Germinal center (tissue), 1 donor: ENCODE measurements at places on chromosomes 16 and 17.

DNA sequence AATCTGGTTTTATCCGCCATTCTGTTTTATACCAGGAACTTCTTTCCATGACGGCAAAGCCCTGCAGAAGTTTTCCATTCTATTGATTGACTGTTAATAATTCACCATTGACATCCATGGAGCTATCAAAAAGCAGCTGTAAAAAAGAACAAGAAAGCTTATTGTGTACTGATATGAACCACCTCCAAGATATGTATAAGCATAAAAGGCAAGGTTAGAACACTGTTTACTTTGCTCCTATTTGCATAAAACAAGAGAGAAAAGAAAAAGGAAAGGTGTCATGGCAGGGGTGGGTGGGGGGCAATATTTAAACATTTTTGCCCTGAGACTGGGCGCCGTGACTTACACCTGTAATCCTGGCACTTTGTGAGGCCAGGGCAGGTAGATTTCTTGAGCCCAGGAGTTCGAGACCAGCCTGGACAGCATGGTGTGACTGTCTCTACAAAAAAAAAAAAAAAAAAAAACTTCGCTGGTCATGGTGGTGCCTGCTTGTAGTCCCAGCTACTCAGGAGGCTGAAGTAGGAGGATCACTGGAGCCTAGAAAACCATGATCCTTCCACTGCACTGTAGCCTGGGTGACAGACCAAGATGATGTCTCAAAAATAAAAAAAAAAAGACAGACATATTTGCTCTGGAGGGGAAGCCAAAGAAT is 52.5 kb downstream of the TMEM114 start:
- no peak for DNase-seq

- DNase-seq, result no peak
Observed at GRCh38 chr17:6000426-6000825, 69.8 kb upstream of the WSCD1 start.

GRCh38 chr16:12627394-12627793 is 176.3 kb downstream of the CPPED1 start:
- DNase-seq, result no peak

DNA sequence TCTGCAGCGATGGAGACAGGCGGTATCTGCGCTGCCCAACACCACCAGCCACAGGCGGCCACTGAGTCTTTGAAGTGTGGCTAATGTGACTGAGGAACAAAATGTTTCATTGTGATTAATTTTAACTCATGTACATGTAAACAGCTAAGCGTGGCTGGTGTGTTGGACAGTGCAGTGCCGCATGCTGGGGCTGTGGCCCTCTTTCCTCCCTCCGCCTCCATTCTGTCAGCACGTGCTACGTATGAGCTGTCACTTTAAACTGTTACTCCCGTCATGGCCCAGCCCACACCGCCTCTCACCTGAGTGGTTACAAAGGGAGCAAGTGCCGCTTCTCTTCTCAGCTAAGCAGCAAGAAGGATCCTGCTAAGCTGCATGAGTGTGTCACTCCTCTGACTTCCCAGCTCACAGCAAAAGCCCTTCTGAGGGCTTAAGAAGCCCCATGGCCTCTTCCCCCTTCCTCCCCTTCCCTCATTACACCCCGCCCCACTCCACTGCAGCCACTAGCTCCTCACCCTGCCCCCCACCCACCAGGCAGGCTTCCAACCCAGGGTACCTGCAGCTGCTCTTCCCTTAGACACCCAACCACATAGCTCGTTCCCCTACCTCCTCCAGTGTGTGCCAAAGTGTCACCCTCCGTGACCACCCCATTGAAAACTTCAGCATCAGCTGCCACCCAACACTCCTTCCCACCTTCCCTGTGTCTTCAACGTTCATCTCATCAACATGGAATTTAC is 15.0 kb downstream of the HASPIN start:
- DNase-seq, result peak; percentile 58

- DNase-seq, result peak; percentile 49
Observed at GRCh38 chr16:23807028-23807427, 28.8 kb upstream of the PRKCB start.

DNA sequence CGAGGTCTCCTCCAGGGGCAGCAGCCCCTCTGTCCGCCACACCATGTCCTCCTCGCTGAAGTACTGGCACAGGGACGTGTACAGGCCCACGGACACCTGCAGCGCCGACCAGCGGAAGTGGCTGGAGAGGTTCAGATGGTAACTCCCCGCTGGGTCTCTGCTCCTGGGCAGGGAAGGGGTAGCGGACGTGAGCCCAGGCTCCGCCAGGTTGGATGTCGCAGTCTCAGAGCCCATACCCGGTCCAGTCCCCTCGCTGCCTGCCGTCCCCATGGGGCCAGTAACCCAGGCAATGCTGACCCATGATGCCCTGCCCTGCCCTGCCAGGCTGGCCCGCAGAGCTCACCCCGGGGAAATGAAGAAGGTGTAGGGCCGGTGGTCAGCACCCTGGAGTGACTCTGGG is 33.2 kb downstream of the PKD1 start:
- DNase-seq, result no peak

DNA sequence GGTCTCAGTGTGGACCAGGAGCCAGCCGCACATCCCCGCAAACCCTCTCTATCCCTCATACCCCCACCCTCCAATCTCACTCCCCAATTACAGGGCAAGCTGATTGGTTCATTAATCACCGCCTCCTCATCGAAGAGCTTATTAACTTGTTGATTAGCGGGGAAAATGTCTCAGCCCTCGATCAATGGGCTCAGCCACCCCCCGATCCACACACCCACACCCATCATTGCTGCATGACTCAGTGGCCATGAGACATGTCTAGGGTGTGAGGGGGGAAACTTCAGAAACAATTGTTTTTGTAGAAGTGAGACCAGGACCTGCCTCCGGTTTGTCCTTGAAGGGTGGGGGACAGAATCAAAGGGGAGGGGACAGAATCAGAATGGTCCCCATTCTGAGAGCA is 2.5 kb upstream of the PYY start:
- DNase-seq, result no peak

GRCh38 chr16:58393138-58393504 is 850 bp downstream of the GINS3 start:
- no peak for DNase-seq

GRCh38 chr17:68954146-68954896 is 871 bp downstream of the ABCA8 start:
- DNase-seq, result no peak

DNA sequence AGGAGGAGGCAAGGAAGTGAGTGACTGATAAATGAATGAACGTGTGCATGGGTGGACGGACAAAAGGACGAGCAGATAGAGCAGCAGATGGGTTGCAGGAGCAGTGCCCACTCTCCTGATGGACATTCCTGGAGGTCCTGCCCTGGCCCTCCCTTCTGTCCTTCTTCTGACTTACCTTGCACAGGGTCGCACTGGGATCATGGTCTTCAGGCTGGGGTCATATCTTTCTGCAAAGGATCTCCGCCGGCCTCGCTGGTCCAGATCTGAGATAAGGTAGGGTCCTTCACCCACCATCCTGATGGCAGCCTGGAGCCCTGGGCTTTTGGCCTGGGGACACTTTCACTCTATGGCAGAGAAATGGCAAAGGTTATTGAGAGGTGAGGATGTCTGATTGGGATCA is 9.7 kb downstream of the ABCC12 start:
- DNase-seq, result no peak

GRCh38 chr16:18839555-18839954 is 38.2 kb upstream of the ARL6IP1 start:
- DNase-seq, result no peak

DNA sequence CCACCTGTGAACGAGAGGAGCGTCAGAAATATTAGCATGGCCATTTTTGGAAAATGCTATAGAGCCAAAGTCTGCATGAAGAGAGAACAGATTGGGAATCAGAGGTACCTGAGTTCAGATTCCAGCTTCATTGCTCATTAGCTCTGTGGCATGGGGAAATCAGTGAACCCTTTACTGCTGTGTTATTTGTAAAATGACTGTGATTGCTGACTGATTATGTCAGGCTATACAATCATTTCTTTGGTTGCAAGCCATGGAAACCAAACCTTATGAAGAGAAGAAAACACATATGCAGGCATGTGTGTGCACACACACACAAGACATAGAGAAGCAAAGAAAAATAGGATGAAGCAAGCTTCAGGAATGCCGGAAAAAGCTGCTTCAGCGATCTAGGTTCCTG is 101.4 kb upstream of the HSBP1 start:
- DNase-seq, result no peak

DNA sequence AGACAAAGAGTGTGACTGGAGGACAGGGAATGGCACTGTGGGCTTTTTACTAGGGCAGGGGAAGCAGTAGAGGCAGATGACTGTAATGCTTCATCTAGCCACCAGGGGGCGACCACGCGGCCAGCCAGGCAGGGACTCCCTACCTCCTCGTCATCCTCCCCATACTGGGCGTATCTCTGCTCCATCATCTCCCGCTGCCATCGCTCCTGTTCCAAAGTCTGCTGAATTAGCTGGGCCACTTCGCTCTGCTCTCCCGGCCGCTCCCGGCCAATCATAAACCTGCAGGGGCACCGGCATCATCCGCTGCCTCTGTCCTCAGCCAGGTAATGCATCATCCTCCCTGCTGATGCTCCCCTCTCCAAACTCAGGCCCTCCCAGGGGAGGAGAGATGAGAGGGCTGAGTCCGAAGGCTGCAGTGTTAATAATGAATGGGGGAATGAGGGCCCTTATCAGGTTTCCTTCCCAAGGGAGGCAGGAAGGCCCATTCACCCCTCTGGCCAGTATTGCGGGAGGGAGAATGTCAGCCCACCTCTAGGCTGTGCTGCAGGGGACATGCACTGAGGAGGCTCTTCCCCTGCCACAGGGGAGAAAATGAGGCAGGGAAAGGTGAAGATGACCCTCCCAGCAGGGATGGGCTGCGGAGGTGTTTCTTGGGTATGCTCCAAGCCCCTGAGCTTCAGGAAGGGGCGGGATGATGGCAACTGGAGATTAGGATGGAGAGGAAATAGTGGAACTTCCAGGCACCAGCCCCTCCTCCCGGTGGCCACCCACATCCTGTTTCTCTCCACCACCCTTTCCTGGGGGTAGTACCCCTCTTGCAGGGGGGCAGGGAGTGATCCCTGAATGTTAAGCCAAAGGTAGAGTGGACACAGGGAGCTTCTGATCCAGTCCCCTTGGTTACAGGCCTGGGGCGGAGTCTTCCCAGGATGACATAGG is 10.3 kb upstream of the SAMD14 start:
- DNase-seq, result peak; percentile 80

DNA sequence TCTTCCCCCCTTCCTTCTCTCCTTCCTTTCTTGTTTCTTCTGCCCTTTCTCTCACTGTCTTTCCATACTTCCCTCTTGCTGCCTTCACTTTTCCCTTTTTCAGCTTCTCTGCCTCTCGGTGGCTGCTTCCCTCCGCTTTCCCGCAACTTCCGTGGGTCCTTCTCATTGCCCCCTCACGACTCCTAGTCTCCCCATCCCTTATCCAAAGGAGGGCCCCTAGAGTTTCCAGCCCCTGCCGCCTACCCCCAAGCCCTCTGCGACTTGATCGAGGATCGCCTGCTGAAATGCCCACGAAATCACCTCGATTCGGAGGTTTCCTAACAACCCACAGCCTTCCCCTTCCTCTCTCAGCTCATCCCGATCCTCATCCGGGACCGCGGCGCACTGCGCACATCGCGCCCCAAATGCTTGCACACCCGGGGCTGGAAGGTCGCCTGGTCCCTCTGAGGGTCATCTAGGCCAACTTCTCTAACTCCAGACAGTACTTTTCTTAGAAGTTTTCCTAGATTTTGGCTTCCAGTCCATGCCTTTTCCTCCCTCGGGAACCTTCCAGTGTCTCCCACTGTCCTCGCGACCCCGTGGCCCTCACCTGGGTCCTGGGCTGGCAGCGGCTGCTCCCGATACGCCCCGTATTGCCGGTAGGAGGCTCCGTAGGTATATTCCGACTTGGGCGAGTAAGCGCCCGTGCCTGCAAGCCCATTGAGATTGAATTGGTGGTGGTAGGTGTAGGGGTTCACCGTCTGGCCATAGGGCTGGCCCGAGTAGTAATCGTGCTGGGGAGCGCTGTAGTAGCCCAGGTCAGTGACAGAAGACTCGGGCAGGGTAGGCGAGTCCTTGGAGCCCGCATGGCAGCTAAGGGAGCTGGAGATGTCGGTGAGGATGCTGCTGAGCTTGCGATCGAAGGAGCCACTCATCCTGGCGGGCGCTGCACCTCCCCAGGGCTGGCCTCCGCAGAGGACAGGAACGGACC is 654 bp downstream of the DLX3 start:
- DNase-seq, result no peak

DNA sequence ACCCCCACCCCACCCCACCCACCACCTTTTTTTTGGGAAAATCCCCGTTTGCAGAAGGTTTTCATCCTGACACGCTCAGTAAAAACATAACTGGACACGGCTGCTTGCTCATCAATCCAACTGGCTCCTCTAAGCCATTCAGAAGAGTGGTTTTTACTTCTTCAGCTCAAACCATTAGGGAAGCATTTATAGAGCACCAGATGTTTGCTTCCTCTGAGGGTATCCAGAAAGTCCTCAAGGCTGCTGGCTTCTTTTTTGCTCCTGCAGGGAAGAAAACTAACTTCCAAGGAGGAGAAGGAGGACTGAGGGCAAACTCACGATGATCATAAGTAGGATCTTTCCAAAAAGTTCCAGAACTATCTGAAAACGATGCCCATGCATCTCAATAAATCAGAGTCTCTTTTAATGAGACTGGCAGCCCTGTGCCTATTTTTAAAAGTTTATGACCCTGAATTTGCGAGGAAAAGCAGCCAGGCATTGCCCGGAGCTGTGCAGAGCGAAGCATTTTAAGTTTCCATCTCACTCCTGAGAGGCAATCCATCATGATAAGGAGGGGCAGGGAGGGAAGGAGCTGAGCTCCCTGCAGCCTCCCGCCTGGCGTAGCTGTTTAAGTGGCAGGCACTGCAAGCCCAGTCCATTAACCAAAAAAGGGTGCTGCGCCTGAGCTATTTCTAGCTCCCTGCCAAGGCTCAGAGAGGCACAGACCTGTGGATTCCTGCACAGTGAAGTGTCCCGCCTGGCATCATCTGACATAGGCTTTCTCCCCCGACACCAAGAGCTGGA is 146.3 kb upstream of the FOXF1 start:
- DNase-seq, result no peak

- no peak for DNase-seq
Observed at GRCh38 chr17:66835476-66835875, 559 bp downstream of the CACNG5 start.

DNA sequence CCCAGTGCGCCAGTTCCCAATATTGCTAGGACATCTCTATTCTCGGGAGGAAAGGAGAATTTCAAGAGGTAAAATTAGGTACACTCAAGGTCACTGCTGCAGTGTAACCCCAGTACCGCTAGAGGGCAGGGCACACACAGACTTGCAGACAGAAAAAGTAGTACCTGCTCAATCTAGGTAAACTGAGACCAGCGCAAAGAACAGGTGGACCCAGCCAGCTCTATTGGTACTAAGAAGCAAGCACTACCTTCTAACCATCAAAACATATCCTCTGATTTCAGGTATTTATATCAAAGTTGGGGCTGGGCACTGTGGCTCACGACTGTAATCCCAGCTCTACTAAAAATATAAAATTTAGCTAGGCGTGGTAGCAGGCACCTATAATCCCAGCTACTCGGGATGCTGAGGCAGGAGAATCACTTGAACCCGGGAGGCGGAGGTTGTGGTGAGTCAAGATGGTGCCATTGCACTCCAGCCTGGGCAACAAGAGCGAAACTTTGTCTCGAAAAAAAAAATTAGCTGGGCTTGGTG is 3.6 kb upstream of the WDR81 start:
- peak; percentile 41 for DNase-seq
